Left lobe of liver (tissue), 2 donors: ENCODE measurements at places on chromosomes 2 and 18. TPM values are rescaled to one million over a fixed set of nuclear protein-coding genes. Genes with fewer than 3 reads are reported as not detected.

DNA sequence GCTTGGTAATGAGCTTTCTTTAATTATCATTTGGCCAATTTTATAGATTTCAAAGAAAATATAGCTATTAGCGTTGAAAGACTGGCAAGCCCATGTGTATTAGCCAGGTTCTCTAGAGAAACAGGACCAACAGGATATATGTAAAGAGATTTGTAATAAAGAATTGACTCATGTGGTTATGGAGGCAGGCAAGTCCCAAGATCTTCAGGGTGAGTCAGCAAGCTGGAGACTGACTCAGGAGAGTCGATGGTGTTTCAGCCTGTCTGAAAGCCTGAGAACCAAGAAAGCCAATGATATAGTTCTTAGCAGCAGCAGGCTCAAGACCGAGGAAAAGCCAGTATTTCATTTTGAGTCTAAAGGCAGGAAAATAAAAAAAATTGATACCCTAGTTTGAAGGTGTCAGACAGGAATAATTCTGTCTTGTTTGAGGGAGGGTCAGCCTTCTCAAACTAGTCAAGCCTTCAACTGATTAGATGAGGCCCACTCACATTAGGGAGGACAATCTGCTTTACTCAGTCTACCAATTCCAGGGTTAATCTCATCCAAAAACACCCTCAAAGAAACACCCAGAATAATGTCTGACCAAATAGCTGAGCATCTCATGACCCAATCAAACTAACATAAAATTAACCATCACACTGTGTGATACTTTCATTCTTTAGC lies 78.3 kb upstream of the CRIM1 start:
- DNase-seq = no peak

DNA sequence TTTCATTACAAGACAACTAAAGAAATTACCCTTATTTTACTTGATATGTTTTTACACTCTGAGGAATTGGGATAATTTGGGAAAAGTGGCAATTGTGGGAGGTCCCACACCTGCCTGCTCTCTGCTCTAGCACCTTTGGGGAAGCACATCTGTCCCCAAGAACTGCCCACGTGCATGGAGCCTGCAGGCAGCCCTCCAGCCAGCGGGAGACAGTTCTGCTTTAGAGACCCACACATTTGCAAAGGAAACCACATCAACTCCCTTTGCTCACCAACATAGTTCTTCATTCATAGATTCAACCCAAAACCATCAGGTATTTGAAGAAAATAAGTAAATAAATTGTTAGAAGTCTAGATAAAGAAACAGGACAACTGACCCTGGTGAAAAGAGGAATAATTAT lies 239.9 kb upstream of the ID2 start:
- DNase-seq = no peak

Gene TCF7L1
- total RNA-seq = 5.7 TPM

DNA sequence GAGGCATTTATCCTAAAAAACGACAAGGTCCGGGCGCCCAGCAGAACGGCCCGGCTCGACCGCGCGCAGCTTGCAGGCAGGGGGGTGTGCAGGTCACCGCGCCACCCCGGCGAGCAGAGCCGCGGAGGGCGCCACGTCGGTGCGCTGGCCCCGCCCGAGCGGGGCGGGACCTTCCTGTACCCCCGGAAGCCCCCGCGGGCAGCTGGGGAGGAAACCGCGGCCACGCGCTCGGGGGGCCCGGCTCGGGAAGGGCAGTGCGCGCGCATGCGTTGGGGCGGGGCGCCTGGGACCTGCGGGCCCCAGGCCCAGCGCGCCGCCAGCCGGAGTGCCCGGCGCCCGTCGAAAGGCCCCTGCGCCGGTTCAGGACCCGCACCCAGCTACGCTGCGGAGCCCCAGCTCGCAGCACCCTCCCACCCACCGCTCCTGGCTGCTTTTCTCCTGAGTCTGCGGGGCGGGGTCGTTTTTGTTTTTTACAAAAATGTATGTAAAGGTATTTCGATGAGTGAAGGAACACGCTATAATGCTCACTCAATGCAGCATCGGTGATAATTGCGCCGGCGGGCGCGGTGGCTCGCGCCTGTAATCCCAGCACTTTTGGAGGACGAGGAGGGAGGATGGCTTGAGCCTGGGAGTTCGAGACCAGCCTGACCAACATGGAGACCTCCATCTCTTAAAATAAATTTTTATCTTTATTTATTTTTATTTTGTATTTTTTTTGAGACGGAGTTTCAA lies 47.7 kb upstream of the POMC start:
- DNase-seq = peak; percentile 62

Gene LAMA3
- 1.5 TPM for total RNA-seq

GRCh38 chr2:161486111-161486510 lies 70.0 kb downstream of the TBR1 start:
- DNase-seq = no peak

DNA sequence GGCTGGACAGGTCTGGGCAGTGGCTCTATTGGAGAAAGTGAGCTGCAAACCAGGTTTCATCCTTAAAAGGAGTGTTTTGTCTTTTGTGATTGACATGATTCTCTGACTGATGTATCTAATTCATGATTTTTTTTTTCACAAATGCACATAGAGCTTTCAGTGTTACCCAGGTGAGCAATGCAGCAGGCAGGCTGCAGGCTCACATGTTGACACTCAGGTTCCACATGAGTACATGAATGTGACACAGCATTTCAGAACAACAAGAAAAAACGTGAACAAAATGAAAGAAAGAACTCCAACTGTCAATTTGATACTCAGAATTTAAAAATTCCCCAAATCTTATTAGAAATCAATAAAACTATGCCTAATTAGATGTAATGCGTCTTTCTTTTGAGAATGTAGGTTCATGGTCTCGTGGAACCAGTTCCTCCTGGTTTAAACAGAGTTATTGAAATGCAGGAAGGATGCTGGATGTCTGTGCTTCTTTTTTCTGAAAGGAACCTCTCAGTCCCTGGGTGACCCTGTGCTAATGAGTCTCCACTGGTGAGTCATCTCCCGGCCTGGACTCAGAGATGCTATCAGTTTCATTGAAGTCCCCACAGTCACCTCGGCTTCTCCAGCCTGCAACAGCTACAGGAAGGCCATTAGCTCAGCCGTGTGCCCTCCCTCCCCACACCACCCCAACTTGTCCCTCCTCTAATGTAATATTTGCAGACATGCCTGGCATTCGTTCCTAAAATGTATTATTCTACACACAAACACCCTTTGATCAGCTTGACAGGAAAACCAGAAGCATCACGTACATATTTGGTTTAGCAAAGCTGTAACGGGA lies 430.4 kb downstream of the LPIN1 start:
- no peak for DNase-seq

GRCh38 chr2:84861539-84861938 lies 19.3 kb downstream of the TRABD2A start:
- DNase-seq = no peak

Gene GAREM2
- 0.15 TPM for total RNA-seq

Gene MC2R
- not detected for total RNA-seq

- DNase-seq = peak; percentile 64
Measured at GRCh38 chr2:70647873-70648481, 94.4 kb upstream of the TGFA start.

- no peak for DNase-seq
Measured at GRCh38 chr2:231532756-231533035, 2.5 kb upstream of the NMUR1 start.

GRCh38 chr2:46988733-46989481 lies 73.3 kb upstream of the MCFD2 start:
- DNase-seq = peak; percentile 78

GRCh38 chr2:43622931-43623451 lies 14.1 kb upstream of the PLEKHH2 start:
- DNase-seq = no peak

DNA sequence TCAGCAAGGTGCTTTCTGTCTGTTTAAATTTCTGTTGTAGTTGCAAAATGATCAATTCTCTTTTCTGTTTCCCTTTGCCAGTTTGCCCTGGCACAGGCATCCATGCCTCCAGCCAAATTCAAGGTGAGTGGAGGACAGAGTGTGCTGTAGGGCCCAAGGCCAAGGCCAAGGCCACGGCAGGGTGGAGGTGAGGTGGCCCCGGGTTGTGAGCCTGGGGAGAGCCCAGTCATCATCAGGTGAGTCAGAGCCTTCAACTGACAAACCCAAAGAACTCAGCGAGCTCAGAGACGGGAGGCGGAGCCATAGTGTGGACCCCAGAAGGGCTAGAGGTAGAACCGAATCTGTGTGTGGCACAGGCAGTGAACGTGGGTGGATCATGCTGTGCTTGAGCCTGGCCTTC lies 55.7 kb downstream of the BCL2L11 start:
- DNase-seq = peak; percentile 90

DNA sequence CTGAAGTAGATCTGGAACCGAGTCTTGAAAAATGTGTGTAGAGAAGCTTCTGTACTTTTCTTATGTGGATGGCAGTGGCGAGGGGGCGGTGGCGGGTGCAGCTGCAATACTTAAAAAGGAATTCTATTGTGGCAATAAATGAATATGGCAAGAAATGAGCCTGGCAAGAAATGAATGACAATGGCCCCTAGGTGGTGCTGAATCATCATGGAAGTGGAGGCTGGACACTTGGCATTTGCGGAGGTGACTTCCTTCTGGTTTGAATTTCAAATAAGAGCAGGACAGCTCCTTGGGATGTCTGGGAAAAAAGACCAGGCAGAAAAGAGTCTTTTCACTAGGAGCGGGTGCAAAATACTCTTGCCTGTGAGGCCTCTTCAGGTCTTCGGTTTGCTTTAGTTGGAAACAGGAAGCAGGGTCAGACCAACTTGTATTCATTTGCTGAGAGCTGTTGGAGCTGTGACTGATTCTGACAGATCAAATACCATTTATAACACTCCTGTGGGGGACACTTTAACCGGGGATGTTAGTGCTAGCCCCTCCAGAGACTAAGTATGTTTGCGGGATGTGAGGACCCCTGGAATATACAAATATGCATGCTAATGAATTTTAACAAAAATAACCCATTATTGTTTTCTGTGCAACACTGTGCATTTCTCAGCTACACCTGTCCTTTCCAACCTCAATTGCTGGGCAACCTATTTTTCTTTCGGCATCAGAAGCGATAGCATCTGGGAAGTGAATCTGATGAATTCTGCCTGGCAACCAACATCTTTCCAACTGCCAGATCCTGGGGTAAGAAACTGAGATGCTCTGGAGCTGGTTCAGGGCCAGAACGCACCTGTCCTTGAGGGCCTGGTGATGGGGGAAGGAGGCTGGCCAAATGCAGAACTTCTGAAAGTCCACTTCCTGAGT lies 35.4 kb downstream of the FASTKD2 start:
- DNase-seq = peak; percentile 61

DNA sequence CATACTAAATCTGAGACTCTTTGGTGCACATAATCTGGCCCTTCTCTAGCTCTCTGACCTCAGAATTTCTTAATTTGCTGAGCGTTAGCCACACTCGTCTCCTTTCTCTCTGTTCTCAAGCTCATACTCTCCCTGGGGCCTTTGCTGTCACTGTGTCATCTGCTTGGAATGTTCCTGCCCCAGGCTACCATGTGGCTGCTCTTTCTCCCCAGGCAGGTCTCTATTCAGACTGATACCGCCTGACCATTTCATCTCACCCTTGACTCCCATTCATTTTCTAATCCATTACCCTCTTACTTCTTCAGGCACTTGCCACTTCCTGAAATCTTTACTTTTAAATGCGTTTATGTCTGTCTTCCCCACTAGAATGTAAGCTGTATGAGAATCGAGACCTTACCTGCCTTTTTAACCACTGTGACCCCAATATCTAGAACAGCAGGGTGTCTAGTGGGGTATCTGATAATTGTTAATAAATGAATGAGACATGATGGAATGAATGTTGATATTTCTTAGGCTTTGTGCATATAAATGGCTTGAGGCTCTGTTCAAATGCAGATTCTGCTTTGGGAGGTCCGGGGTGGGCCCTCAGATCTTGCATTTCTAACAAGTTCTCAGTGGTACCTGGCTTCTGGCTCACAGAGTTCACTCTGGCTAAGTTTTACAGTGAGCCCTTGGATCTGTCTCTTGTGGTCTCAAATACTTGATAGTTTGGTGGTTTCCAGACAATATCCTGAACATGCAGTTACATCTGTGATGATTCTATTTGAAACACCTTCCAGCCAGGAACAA lies 89.9 kb upstream of the EPC2 start:
- no peak for DNase-seq

DNA sequence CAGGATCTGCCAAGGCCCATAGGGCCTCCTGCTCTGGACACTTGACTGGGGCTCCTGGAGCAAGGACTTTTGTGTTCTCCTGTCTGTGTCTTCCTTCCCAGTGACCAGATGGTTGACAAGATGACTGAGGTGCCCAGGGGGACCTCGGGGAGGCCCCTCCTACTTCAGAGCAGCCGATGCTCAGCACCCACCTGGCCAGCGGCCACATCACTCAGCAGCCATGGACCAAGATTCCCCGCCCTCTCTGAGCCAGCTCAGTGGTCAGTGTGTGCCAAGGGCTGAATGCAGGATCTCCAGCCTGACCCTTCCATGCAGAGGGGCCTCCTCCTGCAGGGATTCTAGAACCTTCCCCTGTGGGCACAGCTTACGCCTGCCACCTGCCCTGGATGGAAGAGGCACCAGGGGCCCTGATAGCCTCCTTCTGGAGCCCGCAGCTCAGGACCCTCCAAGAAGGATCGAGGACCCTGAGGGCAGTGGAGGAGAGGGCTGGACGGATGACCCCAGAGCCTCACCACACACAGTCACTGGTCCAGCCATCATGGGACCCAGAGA lies 87.4 kb upstream of the GPC1 start:
- DNase-seq = no peak

Gene FAM98A
- 23.6 TPM for total RNA-seq

Gene WNT10A
- not detected for total RNA-seq

- DNase-seq = peak; percentile 47
Measured at GRCh38 chr2:240595381-240596079, 9.0 kb downstream of the CAPN10 start.

Gene CERS6
- total RNA-seq = 11.3 TPM

- no peak for DNase-seq
Measured at GRCh38 chr2:72096181-72096580, 51.5 kb downstream of the CYP26B1 start.

DNA sequence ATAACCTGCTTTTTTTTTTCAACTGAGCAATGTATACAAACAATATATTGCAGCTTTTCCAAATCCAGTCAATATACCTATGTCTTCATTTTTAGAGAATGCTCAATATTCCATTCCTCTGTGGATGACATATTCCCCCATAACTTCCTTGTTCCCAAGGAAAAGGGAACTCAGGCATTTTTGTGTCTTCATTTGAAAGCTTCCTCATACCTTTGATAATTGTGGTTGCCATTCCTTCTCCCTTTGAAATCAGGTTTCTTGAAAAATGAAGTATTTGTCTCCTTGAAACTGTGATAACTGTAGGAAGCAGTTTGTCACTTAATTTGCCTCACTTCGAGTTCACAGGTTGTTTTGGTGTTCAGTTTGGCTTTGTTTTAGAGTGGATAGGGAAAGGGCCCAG lies 13.5 kb downstream of the ELAC1 start:
- DNase-seq = no peak

GRCh38 chr2:179622635-179623300 lies 238.6 kb downstream of the ZNF385B start:
- no peak for DNase-seq
